ENCODE measurements at places on chromosomes 12 and 14.

DNA sequence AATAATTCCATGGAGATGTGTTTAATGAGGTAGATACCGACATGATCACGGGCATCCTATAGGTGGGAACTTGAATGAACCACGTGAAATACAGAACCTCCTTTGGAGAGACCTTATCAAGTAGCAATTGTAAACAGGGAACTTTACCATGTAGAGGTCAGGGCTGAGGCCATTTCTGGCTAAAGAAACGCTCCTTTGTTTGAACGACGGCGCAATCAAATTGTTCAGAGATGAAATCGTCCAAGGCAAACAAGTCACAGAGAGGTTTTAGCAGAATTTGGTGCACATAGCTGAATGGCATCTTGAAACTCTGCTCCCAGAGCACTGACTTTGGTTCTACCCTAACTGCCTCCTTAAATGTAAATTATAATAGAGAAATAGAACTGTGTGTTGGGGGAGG, 9.8 kb downstream of the PRIMA1 start:
- DNase-seq, result no peak

- DNase-seq, result no peak
These were observed 65.1 kb downstream of the IRF2BPL start for GRCh38 chr14:76963372-76963771.

DNA sequence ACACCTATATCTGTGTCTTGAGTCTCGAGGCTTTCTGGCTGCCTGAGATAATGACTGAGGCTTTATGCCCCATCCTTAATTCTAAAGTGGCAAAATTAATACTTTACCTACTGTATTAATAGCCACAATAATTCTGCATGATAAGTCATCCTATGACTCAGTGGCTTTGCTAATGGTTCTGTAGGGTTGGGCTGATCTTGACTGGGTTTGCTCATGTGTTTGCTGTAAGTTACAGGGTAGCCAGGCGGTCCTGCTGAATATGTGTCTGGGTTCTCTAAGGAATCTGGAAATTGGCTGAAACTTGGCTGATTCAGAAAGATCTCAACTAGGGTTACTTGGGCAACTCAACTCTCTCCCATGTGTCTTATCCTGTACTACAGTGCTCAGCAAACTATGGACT, 21.7 kb downstream of the MGST1 start:
- DNase-seq, result no peak

- peak; percentile 65 for DNase-seq
These were observed 652 bp downstream of the BAZ1A start for GRCh38 chr14:34874386-34875030.

DNA sequence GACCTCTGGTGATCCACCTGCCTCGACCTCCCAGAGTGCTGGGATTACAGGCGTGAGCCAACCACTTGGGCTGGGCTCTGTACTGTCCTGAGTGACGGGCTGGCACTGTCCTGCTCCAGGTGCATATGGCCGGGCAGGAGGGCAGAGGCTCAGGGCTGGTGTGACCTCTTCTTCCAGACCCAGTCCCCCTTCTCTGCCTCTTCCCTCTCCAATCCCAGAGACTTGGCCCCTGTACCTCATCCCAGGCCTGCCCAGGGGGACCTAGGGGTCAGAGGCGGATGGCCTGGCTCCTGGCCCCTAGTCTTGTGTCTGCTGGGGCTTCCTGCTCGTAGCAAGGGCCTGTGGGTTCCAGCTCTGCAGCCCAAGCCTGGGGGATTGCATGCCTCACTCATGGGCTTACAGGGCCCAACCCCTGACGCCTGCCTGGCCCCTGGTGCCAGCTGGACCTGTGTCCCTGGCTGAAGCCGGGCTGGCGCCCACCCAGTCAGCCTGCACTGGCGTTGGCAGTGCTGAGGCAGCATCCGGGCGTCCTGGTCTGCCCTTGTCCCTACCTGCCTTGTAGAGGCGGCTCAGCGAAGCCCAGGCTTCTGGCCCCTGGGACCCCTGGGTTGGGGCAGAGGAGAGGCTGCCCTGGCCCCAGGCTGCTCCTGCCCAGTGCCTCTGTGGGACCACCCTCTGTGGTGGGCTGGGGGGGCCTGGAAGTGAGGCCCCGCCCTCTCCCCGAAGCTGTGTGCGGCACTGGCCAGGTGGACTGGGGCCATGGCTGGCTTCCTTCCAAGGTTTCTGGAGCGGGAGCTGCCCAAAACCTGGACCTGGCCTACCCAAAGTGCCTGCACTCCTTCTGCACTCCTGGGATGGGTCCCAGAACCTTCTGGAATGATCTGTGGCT, 4.3 kb downstream of the TEDC1 start:
- DNase-seq, result no peak

DNA sequence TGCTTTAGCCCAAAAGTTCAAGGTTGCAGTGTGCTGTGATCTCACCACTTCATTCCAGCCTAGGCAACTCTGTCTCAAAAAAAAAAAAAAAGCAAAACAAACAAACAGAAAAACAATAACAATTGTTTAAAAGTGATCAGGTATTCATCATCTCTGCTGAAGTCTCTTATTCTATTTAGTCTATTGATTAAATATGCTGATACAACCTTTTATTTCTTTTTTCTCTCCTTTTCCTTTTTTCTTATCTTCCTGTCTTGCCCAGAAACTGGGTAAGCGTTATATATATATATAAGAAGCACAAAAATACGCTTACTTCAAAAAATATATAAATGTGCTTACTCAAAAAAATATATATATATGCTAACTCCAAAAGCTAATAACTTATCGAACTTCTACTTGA, 213.8 kb upstream of the EEA1 start:
- DNase-seq, result no peak

DNA sequence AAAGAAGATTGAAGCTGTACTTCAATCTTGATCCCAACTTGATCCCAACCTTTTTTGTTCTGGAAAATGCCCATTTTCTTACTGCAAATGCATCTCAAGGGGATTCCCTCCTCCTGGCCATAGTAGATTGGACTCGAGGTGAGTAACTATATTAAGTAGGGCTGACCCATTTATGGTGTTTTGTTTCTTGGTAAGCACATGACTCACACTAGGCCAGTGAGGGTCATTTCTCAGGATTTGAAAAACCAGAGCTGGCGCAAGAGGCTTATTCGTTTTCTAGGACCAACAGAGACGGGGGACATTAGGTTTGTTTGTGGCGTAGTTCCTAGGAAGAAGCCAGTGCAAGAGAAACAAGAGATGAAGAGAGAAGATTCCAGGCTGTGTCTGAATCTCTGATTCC, 51.4 kb downstream of the MRPL42 start:
- DNase-seq, result no peak

GRCh38 chr12:105659355-105660075, 329.0 kb downstream of the C12orf75 start:
- no peak for DNase-seq

DNA sequence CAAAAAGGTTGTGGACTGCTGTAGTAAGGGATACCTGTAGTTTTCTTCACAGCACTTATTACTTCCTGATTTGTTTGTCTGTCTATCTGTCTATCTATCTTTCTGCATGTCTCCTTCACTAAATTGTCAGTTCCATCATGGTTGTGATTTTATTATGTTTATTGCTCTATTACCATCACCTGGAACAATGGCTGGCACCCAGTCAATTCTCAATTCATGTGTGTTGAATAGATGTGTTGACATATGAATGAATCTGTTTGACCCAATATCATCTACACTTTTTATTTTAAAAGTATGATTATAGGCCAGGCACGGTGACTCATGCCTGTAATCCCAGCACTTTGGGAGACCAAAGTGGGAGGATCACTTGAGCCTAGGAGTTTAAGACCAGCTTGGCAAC, 224.4 kb downstream of the NUBPL start:
- DNase-seq, result no peak

DNA sequence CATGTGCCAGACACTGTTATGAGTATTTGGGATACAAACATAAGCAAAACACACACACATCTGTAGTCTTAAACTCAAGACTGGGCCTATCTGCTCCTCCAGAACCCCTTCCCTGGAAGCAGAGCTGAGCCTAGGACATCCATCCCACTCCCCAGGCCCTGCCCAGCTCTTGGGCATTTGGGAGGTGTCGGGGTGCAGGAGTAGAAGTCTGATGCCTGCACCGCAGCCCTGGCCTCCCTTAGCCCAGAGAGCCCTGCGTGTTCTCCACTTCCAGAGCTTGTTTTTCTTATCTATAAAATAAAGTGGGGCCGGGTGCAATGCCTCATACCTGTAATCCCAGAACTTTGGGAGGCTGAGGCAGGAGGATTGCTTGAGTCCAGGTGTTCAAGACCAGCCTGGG, 11.7 kb downstream of the HSP90AA1 start:
- no peak for DNase-seq

DNA sequence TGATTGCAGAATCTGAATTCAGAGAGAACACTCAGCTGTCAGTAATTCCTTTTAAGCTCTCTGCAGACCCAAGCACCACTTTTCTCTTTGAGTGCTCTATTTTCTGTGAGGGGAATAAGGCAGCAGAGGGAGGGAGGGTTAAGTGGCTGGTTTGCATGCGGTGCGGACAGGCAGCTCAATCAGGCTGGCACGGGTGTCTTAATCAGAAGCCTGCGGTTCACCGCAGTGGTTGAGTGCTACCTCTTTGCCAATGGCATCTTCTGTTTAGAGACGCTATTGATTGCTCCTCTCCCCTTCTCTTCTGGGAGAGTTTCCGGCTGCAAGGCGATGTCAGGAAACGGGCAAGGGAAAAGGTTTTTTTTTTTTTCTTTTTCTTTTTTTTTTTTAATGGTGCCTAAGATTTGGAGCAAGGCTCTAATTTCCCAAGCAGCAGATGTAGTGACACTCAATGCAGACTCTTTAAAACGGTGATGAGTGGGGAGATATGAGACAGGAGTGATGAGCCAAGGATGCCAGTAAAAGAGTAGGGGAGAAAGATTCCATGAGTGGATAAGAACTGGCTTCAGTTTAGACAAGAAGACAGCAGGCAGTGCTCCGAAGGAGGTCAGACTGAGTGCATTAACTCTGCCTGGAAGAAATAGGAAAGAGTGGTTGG, 533.7 kb upstream of the SEL1L start:
- no peak for DNase-seq

DNA sequence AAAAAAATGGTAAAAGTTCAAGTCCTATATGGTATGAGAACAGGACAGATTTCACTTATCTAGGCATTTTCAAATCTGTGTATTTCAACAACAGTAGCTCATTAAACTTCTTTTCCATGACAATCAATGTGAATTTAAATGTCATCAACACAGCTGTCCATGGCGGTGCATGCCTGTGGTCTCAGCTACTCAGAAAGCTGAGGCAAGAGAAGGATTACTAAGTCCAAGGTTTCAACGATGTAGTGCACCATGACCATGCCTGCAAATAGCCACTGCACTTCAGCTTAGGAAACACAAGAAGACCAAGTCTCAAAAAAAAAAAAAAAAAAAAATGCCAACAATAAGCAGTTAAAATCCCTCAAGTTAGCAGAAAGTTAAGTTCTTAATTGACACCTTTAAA, 214.6 kb downstream of the C12orf50 start:
- no peak for DNase-seq

GRCh38 chr14:100472094-100472455, 115.1 kb downstream of the BEGAIN start:
- DNase-seq, result no peak

- no peak for DNase-seq
These were observed 619.9 kb downstream of the AACS start for GRCh38 chr12:125684968-125685790.

DNA sequence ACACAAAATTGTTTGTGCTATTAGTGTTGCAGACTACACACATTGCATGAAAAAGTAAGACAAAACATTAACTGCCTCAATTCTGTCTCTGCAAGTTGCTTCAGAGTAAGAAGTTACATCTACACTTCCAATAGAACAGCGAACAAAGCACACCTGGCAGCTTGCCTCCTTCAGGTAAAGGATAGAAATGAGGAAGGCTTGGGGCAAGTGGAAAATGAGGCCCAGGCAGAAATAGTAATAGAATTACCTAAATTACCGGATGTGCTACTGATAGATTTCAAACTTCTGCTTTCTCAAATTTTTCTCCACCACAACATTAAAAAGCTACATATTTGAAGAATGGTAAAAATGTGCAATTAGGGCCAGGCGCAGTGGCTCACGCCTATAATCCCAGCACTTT, 37.7 kb downstream of the CCDC175 start:
- no peak for DNase-seq

- DNase-seq, result no peak
These were observed 375.9 kb downstream of the GALC start for GRCh38 chr14:87617079-87617478.

- no peak for DNase-seq
These were observed 31.0 kb downstream of the EID3 start for GRCh38 chr12:104334581-104334980.

GRCh38 chr12:53232646-53233461, 845 bp upstream of the RARG start:
- DNase-seq, result peak; percentile 67

GRCh38 chr14:69580009-69580577, 5.4 kb upstream of the CCDC177 start:
- no peak for DNase-seq

DNA sequence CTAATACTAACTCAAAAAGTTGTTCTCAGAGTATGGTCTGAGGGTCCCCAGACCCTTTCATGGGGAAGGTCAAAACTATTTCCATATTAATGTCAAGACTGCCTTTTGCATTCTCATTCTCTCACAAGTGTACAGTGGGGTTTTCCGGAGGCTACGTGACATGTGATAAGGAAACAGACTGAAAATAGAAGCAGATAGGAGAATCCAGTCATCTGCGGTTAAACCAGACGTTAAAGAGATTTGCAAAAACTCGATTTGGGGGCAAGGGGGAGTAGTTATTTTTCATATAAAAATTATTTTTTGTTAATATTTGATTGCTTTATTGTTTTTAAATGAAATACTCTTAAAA, 1.0 kb upstream of the NAP1L1 start:
- DNase-seq, result peak; percentile 75

- no peak for DNase-seq
These were observed 5.4 kb downstream of the SFSWAP start for GRCh38 chr12:131716282-131716681.

GRCh38 chr14:101111620-101112290, 208.2 kb upstream of the RTL1 start:
- no peak for DNase-seq

DNA sequence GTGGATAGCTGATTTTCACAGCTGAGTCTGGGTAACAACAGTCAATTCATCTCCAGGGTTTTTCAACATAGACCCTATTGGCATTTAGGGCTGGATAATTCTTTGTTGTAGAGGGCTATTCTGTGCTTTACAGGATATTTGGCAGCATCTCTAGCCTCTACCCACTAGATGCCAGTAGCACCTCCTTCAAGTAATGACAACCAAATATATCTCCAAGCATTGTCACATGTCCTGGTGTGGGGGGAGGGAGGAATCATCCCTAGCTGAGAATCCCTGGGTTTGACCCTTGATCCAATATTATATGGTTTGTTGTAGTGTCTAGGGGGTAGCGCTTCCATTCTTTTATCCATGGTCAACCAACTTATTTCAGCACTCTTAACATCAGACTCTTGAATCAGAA, 157.2 kb downstream of the ANO4 start:
- DNase-seq, result no peak

- DNase-seq, result no peak
These were observed 117.2 kb downstream of the PPM1H start for GRCh38 chr12:62817556-62818271.

GRCh38 chr14:33647385-33647786, 303.5 kb downstream of the EGLN3 start:
- peak; percentile 70 for DNase-seq

- no peak for DNase-seq
These were observed 367.6 kb downstream of the C12orf75 start for GRCh38 chr12:105698075-105698474.
